Stimulated activated CD4-positive, alpha-beta T cell treated with anti-CD3 and anti-CD28 coated beads, Interleukin-12 subunit alpha, Interleukin-12 subunit beta, amount 100 ng/mL, for 48 hours (primary cell): ENCODE measurements at places on chromosomes 7 and 10.
A peak's percentile ranks its signal among the peaks of the same experiment; 100 is the strongest.

DNA sequence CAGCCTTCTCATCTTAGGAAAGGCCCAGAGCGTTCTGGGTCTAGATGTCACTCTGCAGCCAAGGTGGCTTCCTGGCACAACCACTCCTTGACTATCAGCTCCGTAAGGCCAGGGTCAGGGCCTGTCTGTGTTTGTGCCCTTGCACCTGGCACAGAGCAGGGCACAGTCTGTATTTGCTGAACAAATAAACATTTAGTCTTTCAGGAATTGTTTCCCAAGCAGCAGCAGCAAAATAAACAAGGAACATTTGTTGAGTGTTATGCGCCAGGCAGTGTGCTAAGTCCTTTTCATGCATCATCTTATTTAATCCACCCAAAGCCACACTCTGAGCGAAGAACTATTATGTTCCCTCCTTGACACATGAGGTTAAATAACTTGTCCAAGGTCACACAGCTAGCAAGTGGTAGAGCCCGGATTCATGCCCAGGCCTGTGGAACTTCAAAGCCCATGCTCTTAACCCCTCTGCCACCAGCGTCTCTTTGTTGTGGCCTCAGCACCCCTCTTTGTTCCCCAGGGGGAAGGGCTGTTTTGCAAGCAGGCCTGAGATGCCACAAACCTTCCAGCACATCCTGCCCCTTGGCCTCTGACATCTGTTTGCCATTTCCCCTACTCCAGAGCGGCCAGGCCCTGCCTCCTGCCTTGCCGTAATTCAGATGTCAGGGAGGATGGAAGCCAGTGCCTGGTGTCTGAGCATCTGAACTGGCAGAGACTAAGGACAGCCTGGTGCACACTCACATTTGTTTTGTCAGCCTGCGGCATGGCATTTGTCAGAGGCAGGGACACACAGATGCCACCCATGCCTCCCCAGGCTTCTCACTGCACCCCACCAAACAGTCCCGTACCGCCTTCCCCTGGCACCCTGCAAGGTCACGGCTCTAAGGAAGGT is 325.8 kb upstream of the ZMIZ1 start:
- DNase-seq = no peak

DNA sequence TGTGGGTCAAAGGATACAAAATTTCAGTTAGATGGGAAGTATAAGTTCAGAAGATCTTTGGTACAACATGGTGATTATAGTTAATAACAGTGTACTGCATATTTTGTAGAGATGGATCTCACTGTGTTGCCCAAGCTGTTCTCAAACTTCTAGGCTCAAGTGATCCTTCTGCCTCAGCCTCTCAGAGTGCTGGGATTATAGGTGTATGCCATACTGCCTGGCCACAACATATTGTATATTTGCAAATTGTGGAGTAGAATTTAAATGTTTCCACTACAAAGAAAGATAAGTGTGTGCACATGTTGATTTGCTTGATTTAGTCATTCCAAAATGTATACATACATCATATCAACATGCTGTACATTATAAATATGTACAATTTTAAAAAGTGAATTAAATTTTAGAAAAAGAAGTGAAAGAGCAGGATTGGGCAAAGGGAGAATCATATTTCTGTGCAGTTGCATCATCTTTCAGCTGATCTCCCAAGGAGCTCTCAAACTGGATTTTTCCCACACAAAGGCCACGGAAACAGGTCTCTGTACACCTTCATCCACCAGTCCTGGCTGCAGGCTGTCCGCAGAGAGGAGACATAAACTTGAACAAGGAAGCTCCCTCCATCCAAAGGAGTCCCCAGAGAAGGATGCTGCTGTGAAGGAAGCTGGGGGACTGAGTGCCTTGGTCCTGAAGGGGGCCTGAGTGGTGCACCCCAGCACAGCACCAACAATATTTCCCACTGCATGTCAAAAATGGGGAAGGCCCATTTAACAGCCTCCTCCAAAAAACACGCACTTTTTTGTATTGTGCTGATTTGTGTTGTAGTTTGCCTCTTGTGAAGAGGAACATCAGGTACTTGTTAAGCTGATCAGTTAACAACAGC is 217.1 kb upstream of the GHITM start:
- DNase-seq = no peak

DNA sequence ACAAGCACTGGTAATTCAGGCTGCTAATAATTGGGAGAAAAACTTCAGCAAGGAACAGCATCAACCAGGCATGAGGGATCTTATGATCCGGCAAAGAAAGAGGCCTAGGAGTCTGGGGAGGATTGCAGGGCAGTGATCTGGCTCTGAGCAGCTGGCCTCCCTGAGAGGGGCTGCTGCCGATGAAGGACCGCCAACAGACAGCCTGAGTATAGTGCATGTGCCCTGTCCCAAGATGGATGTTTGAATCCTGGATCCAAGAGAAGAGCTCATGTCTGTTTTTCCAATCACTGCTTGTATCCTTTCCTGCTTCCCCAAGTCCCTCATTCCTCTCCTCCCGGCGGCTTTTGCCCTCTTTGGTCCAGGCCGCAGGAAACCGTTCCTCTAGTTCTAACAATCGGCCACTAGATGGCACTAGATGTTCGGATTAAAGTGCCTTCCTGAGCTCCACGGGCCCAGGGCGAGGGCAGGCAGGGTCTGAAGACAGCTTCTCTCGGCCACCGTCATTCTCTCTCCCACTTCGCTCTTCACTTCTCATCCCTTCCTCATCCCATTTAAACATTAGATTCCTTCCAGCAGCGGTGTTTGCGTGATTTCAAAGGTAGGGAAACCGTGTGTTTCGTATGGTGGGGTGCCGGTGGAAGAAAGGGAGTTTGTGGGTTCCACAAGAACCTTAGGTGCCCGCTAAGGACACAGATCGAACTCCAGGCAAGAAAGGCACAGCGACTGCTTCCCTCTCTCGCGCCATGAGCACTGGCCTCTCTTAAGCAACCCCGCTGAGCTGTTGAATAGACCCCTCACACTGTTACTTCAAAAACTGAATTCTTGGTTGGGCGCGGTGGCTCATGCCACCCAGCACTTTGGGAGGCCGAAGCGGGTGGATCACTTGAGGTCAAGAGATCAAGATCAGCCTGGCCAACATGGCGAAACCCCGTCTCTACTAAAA is 82.4 kb downstream of the ADCYAP1R1 start:
- DNase-seq = peak; percentile 15

- no peak for DNase-seq
Measured at GRCh38 chr7:7569081-7569527, 2.4 kb downstream of the MIOS start.

- no peak for DNase-seq
Measured at GRCh38 chr7:155458878-155459699, 1.2 kb downstream of the EN2 start.

DNA sequence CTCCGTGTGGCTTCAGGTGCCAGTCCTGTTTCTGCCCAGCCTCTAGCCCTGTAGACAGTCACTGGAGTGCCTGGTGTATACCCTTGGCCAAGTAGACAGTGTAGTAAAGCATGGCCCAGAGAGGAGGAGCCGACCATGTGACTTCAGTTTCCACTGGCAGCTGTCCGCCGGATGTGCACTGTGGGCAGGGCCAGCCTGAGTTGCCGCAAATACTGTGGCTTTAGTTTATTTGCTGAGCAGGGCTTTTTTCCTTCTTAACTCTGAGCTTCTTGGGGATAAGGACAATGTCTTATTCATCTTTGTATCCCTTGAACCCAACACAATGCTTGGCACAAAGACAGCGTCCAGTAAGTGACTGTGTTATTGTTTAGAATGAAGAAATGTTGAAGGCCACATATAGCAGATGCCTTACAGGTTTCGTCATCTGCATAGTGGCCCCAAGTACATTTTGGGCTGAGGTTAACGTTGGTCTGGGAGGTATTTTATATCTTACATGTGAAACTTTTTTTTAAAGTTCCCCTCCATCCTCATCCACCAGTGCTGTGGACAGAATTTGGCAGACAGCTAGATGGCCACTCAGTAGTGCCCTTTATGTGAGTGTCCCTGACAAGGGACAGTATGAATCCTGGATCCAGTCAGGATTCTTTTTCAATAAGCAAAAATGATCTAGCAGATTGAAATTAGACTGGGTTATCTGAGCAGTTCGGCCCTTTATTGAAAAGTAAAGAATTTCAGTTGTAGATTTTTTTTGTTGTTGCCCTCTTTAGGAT is 40.6 kb downstream of the CYP17A1 start:
- peak; percentile 32 for DNase-seq

DNA sequence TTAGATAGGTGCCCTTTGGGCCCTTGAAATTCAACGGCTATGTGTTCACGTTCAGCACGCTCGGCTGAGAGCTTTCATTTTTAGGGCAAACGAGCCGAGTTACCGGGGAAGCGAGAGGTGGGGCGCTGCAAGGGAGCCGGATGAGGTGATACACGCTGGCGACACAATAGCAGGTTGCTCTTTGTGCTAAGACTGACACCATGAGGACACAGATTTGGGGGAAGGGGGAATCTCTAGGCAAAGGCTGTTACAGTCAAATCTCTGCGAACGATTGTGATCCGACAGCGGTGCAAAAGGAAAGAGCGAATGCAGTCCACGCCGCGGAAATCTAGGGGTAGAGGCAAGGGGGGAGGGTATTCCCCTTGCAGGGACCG is 667 bp downstream of the KLLN start:
- DNase-seq = no peak

DNA sequence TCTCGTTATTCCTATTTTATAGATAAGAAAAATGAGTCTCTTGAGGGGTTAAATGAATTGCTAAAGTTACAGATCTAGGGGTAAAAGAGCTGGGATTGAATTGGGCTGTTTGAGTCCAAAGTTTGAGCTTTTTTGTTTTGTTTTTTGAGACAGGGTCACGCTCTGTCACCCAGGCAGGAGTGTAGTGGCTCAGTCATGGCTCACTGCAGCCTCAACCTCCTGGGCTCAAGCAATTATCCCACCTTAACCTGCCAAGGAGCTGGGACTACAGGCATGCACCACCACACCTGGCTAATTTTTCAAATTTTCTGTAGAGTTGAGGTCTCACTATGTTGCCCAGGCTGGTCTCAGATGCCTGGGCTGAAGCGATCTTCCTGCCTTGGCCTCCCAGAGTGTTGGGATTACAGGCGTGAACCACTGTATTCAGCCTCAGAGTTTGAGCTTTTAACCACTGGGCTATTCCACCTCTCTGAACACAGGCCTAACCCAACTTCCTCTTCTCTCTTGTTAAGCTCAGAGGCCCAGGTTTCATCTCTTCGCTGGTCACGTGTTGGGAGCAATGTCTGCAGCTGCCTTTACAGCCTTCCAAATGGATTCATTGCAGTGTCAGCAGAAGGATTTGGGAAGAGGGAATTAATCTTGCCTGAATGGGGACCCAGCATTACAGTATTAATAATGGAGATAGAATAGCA is 8.0 kb downstream of the SUFU start:
- DNase-seq = no peak

DNA sequence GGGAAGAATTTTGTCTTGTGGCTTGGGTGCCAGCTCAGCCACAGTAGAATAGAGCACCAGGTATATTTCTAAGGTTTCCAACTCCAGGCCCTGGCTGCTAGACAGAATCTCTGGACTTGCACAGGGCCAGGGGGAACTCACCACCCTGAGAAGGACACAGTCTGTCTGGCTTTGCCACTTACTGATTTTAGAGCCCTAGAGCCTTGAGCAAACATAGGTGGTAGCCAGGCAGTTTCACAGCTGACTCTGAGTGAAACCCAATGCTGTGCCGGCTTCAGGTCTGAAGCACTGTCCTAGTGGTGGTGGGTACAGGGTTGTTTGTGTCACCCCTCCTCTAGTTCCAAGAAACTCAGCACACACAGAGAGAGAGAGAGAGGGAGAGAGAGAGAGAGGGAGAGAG is 81.6 kb downstream of the TES start:
- no peak for DNase-seq

- no peak for DNase-seq
Measured at GRCh38 chr7:53311205-53311604, 275.8 kb downstream of the POM121L12 start.

DNA sequence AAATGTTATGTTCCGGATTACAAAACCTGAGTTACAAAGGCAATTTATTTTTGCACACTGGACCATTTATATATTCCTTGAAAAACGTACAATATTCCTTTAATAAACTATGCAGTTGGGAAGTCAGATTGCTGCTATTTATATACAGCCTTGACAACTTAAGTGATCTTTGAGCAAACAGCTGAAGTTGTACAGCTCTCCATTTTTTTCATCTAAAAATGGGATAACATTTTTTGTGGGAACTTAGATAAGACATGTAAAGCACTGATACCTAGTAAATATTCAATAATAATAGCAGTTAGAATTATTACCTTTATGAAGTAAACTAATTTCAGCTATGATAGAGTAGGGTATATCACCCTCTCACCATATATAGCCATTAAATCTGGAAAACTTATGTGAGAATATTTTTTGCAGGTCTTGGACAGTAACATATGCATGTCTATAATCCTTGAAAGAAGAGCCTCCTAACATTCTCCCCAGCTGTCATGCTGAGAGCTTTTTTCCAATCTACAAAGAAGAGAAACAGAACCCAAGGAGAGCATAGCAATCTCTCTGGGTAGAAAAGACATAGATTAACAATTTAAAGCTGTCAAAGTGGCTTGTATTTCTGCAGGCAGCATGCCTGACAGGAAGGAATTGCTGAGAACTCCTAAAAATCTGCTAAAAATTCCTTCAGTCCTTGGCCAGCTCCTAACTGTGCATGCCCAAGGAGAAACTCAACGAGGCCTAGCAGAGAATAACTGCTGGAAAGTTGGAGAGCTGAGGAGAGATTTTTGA is 326.0 kb downstream of the CRPPA start:
- no peak for DNase-seq

- no peak for DNase-seq
Measured at GRCh38 chr7:157439761-157440160, 103.0 kb downstream of the DNAJB6 start.

- no peak for DNase-seq
Measured at GRCh38 chr10:120367341-120367740, 89.7 kb upstream of the PLPP4 start.

DNA sequence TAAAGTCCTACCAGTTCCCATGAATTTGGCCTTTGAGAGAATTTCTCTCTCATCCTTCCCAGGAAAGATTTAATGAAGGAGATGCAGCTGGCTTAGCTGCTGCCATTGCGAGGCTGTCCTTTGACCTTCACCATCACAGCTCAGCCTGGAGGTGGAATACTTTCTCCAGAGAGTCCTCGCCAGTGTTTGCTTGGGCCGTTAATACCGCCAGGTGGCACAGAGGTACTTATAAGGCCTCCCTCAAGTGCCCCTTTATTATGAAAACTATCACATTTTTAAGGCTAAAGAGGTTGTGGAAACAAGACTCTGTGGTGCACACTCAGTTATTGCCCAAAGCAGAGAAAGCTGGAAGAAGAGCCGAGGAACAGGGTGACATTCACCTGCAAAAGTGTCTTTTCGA is 330.6 kb downstream of the CCSER2 start:
- DNase-seq = no peak

DNA sequence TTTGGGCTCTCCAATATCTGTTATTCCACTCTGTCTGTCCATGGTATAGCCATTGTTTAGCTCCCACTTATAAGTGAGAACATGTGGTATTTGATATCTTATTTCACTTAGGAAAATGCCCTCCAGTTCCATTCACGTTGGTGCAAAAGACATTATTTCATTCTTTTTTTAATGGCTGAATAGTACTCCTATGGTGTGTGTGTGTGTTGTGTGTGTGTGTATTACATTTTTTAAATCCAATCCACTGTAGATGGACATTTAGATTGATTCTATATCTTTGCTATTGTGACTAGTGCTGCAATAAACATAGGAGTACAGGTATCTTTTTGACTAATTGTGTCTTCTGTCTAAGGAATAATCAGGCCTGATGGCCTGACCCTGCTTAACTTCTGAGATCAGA is 7.4 kb upstream of the CPED1 start:
- no peak for DNase-seq
